Thymus (tissue), 14 donors: ENCODE measurements at places on chromosomes 4 and X.

- H3K27ac ChIP-seq = no peak overlapping the region
- DNase-seq = no peak
- peaks cover 76% of the 10 kb centered on the region for H3K36me3 ChIP-seq
Observed at GRCh38 chrX:1601051-1601767, 9.8 kb downstream of the AKAP17A start.

GRCh38 chr4:9594948-9595347, 150.7 kb downstream of the DEFB131A start:
- no peaks in the 10 kb centered on the region for H3K27me3 ChIP-seq
- no peak overlapping the region for H3K27ac ChIP-seq
- no peak for DNase-seq
- H3K36me3 ChIP-seq = no peaks in the 10 kb centered on the region

DNA sequence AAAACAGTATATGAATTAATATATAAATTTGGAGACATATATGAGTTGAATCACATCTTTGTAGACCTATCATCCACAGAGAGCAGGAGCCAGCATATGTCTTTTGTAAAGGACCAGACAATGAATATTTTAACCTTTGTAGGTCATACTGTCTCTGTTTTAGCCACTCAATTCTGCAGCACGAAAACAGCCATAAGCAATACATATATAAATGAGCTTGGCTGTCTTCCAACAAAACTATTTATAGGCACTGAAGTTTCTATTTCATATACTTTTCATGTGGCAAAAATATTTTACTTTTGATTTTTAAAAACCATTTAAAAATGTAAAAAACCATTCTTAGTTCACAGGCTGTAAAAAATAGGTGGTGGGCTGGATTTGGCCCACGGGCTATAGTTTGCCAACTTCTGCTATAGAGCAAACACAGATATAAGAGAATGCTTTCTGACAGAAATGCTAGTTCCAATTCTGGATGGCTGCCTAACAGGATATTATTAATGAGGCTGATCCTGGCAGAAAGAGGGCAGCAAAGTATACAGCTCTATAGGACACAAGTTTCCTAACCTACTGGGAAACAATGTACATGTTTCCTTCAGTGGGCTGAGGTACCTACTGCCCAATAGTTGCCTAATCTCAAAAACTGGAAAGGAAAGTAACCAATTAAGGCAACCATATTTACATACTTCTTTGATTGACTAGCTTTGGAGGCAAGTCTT, 58.1 kb upstream of the UCP1 start:
- H3K36me3 ChIP-seq = no peaks in the 10 kb centered on the region
- H3K4me1 ChIP-seq = no peaks in the 10 kb centered on the region
- H3K4me3 ChIP-seq = no peak overlapping the region
- no peaks in the 10 kb centered on the region for H3K27me3 ChIP-seq

DNA sequence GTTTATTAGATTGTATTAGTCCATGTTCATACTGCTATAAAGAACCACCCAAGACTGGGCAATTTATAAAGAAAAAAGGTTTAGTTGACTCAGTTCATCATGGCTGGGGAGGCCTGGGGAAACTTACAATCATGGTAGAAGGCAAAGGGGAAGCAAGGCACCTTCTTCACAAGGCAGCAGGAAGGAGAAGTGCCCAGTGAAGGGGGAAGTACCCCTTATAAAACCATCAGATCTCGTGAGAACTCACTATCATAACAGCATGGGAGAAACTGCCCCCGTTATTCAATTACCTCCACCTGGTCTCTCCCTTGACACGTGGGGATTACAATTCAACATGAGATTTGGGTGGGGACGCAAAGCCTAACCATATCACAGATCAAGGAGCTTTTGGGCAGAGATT, 8.1 kb upstream of the HSD17B13 start:
- H3K36me3 ChIP-seq = peaks cover under 1% of the 10 kb centered on the region

GRCh38 chr4:10866666-10867065, 182.1 kb upstream of the CLNK start:
- no peaks in the 10 kb centered on the region for H3K4me1 ChIP-seq
- peaks cover 2% of the 10 kb centered on the region for H3K27me3 ChIP-seq

- H3K36me3 ChIP-seq = no peaks in the 10 kb centered on the region
- no peak for DNase-seq
- no peak overlapping the region for H3K4me3 ChIP-seq
- no peak overlapping the region for H3K27ac ChIP-seq
- no peaks in the 10 kb centered on the region for H3K4me1 ChIP-seq
Observed at GRCh38 chrX:120287513-120288112, 23.6 kb downstream of the TMEM255A start.

- H3K4me3 ChIP-seq = no peak overlapping the region
- no peak overlapping the region for H3K27ac ChIP-seq
- H3K36me3 ChIP-seq = no peaks in the 10 kb centered on the region
- H3K27me3 ChIP-seq = no peaks in the 10 kb centered on the region
- no peak for DNase-seq
- peaks cover 13% of the 10 kb centered on the region for H3K4me1 ChIP-seq
Observed at GRCh38 chrX:15747626-15748173, 9.6 kb downstream of the CA5B start.

- no peak for DNase-seq
- H3K27me3 ChIP-seq = no peaks in the 10 kb centered on the region
- peaks cover 4% of the 10 kb centered on the region for H3K4me1 ChIP-seq
- no peak overlapping the region for H3K27ac ChIP-seq
Observed at GRCh38 chr4:118171381-118171780, 137.1 kb downstream of the NDST3 start.

DNA sequence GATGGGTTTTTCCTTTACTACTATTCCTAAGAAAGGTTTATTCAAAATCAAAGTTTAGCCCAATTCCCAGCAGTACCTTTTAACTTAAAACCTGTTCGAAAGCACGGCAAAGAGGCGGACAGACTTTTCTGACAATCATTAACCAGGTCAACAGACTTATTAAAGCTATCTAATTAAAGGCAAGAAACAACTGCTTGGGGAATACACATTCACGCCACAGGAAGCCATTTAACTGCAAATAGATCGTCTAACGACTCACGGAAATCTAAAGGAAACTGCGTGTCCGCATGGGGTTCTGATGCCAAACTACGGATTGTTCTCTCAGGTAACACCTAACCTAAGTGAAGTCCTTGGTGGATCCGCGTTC, 663 bp upstream of the USP53 start:
- no peaks in the 10 kb centered on the region for H3K27me3 ChIP-seq
- DNase-seq = no peak
- peak overlapping the region; percentile 78 for H3K4me3 ChIP-seq
- H3K27ac ChIP-seq = peak overlapping the region; percentile 89
- H3K4me1 ChIP-seq = peaks cover 7% of the 10 kb centered on the region
- H3K36me3 ChIP-seq = no peaks in the 10 kb centered on the region

GRCh38 chr4:61149278-61149677, 50.8 kb upstream of the ADGRL3 start:
- H3K4me1 ChIP-seq = no peaks in the 10 kb centered on the region
- H3K27ac ChIP-seq = no peak overlapping the region
- no peaks in the 10 kb centered on the region for H3K36me3 ChIP-seq
- no peak overlapping the region for H3K4me3 ChIP-seq
- DNase-seq = no peak

- no peaks in the 10 kb centered on the region for H3K36me3 ChIP-seq
- no peaks in the 10 kb centered on the region for H3K27me3 ChIP-seq
- no peak overlapping the region for H3K27ac ChIP-seq
- H3K4me1 ChIP-seq = no peaks in the 10 kb centered on the region
- no peak for DNase-seq
Observed at GRCh38 chr4:154305616-154306015, 186.0 kb downstream of the DCHS2 start.

- H3K4me3 ChIP-seq = no peak overlapping the region
- H3K4me1 ChIP-seq = no peaks in the 10 kb centered on the region
- no peak overlapping the region for H3K27ac ChIP-seq
- no peaks in the 10 kb centered on the region for H3K27me3 ChIP-seq
- no peaks in the 10 kb centered on the region for H3K36me3 ChIP-seq
Observed at GRCh38 chrX:47960406-47960805, 43.4 kb downstream of the ZNF182 start.

- no peak overlapping the region for H3K4me3 ChIP-seq
- H3K27me3 ChIP-seq = no peaks in the 10 kb centered on the region
- H3K36me3 ChIP-seq = no peaks in the 10 kb centered on the region
- no peak for DNase-seq
- no peak overlapping the region for H3K27ac ChIP-seq
Observed at GRCh38 chr4:140185412-140186081, 31.6 kb upstream of the MAML3 start.

- peaks cover 4% of the 10 kb centered on the region for H3K4me1 ChIP-seq
- H3K36me3 ChIP-seq = no peaks in the 10 kb centered on the region
- DNase-seq = no peak
Observed at GRCh38 chrX:9476810-9477575, 12.1 kb downstream of the TBL1X start.

DNA sequence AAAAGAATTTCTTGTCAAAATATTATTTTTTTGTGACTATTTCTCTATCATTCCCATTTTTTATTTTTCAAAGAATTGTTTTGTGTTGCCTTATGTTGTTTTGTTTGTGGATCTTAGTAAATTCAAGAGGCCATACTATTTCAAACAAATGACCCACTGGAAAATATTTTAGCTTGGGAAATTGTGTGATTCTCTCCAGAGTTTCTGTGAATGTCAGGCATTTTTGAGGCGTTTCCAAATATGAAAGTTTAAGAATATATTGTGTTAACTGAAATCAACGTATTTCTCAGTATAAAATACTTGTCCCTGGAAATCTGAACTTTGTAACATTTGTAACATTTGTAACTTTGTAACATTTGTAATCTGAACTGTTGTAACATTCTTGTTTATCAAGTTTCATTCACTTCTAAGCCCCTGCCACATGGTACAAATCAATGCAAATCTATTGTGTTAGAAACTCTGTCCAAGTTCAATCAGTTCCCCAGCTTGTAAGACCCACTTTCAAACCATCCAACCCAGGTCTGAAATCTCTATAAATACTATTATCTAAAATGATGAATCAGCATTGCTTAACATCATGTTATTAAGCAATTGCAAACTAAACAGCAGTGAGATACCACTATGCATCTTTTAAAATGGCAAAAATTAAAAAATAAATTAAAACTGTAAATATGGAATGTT, 465.4 kb upstream of the GRID2 start:
- H3K4me1 ChIP-seq = no peaks in the 10 kb centered on the region
- DNase-seq = no peak
- H3K27ac ChIP-seq = no peak overlapping the region
- no peaks in the 10 kb centered on the region for H3K36me3 ChIP-seq
- no peak overlapping the region for H3K4me3 ChIP-seq
